ENCODE measurements at places on chromosomes 11 and 22.

DNA sequence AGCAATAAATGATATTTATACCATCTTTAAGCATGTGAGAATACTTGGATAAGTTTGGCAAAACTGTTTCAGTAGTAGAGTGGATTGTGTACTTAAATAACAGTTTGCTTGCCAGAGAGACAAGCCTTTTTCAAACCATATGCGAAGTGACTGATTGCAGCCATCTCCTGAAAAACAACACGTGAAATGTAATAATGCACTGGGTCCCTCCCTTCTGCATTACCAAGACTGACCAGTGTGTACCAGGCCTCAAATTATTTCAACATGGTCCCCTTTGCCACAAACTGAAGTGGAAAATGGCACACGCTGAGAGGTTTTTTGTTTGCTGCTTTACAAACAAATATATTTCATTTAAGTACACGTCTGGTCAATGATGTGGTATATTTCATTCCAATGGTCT is 337.4 kb downstream of the SOX6 start:
- no peak for DNase-seq

GRCh38 chr11:62506413-62507124 is 40.0 kb downstream of the AHNAK start:
- no peak for DNase-seq

- DNase-seq: no peak
Observed at GRCh38 chr22:36550701-36551495, 21.9 kb upstream of the EIF3D start.

DNA sequence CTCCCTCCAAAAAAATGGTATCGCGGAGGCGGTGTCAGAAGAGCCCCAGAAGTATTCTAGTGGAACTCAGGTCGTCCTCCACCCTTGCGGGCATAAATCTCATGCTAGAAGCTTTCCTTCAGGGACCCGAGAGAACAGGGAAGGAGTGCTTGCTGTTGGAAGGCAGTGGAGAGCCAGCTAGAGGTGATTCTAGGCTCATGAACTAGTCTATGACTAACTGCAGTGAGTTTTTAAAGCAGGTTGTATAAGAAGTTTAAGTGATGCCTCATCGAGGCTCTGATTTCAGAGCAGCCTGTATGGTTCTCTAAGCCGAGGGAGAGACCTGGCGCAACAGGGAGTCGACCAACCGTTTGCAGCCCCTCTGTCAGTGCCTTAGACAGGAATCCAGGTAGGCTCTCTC is 85.7 kb downstream of the TBC1D22A start:
- no peak for DNase-seq

DNA sequence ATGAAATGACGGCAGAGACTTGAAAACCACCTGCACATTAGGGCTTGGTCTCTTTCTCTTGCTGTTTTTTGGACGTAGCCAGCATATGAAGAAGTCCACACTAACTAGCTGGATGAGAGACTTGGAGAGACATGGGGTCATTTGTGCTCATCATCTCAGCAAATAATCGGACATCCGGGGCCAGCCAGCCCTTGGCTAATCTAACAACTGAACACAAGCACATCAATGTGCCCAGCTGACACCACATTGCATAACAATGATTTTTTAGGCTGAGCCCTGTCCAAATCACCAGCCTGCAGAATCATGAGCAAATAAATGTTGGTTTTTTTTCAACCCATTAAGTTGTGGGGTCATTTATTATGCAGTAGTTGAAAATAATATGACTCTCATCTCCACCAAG is 460.3 kb upstream of the LARGE1 start:
- DNase-seq: no peak

DNA sequence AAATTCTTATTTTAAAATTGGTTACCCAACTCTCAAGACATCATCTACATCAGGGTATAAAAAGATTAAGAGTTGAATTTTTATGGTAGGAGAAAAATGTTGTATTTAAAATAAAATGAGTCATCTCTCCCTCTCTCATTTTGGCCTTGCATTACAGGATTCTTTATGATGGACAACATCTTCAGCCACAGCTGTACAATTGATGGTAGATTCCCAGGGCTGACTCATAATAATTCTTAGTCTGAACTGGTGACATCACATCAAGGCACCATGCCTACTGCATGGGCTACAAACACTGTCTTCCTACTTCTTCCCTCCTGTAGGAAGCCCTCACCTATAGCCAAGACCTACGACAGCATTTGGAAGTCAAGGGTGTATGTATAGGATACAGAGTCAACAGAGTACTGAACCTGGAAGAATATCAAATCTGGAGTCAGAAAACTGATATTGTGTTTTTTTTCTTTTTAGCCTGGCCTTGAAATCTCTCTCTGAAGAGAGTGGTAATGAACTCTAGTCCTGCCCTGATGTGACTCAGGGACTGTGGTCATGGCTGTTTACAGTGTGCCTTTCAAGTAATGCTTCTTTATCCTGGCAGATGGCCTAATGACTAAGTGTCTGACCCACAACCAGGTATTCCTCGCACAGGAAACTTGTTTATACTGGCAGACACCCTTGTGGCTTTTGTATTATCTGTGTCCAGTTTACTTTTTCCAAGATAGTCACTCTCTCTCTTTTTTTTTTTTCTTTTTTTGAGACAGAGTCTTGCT is 32.5 kb downstream of the MRGPRX2 start:
- DNase-seq: no peak

DNA sequence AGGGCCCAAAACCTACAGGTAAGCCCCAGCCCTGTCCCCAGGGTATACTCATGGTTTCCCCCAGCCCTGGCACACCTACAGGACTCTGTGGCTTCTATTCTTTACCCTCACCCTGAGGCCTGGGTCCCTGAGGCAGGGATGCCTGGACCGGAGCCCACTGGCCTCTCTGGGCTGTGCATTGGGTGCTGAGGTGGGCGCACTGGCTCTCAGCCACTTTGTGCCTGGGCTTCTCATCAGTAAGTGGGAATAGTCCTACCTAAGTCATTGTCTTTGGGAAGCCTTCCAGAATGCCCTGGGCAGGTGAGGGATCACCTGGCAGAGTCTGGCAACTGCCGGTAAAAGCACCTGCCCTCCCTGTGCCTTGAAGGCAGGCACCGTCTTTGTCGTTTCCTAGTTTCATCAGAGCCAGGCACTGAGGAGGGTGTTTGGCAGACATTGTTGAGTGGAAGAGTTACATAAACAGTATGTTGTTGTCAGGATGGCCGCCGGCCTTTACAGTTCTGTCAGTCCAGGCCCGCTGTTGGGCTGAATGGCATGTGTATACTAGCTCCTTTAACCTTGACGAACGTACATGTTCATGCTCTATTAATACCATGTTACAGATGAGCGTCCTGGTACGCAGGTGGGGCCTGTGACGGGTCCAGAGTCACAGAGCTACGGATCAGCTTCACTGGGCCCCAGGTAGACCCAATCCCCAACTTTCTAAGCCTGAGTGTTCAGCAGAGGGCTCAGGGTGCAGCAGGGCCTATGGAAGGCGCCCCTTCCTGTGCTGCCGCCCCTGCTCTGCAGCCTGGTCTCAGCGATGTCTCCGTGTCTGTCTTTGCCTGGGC is 23.0 kb downstream of the SHANK3 start:
- no peak for DNase-seq

DNA sequence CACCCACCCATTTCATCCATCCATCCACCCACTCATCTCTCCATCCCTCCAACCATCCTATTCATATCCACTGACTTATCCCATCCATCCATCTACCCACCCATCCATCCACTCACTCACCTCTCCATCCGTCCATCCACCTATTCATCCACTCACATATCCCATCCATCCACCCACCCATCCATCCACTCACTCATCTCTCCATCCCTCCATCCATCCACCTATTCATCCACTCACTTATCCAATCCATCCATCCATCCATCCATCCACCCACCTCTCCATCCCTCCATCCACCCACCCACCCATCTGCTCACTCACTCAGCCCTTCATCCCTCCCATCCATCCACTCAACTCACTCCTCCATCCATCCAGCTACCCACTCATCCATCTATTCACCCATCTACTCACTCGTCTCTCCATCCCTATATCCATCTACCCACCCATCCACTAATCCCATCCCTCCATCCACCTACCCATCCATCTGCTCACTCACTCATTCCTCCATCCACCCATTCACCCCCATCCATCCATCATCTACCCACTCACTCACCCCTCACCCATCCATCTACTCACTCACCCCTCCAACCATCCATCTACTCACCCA is 36.2 kb downstream of the TRMU start:
- no peak for DNase-seq

DNA sequence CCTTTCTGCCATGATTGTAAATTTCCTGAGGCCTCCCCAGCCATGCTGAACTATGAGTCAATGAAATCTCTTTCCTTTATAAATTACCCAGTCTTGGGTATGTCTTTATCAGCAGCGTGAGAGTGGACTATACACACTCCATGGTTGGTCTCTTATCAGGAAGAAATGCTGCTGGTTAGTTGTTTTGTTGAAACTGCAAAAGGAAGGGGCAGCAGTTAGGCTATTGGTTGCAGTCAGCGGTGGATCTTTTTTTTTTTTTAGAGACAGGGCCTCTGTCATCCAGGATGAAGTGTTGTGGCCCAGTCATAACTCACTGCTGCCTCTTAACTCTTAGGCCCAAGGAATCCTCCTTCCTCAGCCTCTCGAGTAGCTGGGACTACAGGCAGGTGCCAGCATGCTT is 51.7 kb downstream of the HSD17B12 start:
- no peak for DNase-seq

- DNase-seq: no peak
Observed at GRCh38 chr11:69640995-69641581, at the start of gene CCND1. CCND1 (plus strand) TSS chr11:69641156; CDS start chr11:69641314, 158 bp downstream.

- no peak for DNase-seq
Observed at GRCh38 chr11:130551388-130551787, 102.9 kb downstream of the ADAMTS15 start.

DNA sequence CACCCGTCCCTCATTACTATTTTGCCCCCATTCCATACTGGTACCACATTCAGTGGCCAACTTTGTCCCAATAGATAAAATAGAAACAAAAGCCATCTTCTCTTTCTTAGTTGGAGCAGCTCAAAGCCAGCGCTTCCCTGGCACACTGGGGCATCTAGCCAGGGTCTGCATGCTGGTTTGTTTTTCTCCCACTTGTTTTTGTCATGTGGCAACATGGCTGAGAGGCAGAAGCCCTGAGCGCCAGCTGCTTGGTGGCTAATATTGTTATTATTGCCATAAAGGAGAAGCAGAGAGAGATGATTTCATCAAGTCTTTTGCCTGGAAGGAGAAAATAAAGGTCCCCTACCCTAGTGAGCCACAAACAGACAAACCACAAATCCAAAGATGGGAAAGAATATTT is 48.4 kb upstream of the CRTAM start:
- DNase-seq: no peak

Measured in stimulated activated CD8-positive, alpha-beta memory T cell treated with anti-CD3 and anti-CD28 coated beads, Interleukin-7, amount 100 ng/mL, for 1 hour (primary cell).